ENCODE measurements at places on chromosomes 11 and 22.

DNA sequence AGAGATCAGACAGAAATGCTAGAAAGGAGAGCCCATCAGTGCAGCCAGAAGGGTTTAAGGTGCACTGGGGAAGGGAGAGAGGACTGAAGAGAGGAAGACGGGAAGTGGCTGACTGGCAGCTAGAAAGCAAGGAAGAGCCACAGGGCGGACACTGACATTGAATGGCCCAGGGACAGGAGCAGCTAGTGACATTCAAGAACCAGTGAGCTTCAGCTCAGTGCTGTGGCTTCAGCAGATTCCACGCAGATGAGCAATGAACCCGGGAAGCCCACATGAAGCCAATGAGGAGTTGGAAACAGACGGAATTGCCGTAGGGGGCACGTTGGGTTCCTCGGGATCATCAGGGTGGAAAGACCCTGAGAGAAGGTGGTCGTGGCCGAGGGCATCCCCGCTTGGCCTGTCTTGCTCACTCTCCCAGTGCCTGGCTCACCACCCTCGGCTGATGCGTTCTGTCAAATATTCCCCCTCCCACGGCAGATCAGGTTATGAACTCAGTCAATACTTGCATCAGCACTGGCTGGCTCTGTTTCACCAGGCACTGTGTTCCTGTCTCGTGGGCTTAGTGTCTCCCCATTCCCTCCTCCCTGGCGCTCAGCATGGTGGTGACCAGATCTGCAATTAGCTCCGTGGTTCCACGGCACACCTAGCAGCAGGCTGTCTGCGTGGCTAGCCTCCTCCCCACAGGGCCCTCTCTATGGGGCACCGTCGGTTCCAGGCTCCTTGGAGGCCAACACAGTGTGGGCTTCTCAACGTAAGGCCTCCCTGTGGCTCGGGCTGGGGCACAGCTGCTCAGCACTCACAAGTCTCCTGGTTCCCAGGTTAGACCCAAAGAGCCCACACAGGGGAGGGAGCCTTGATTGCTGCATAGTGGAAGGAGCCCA lies 145.5 kb downstream of the TRIM29 start:
- no peak for DNase-seq

GRCh38 chr22:27672721-27673418 lies 128.7 kb downstream of the MN1 start:
- DNase-seq = no peak

GRCh38 chr22:27507935-27508526 lies 293.5 kb downstream of the MN1 start:
- no peak for DNase-seq

- no peak for DNase-seq
These were observed 1152.4 kb downstream of the LRRC4C start for GRCh38 chr11:40306938-40307548.

GRCh38 chr22:48391171-48391711 lies 1436.4 kb downstream of the BRD1 start:
- no peak for DNase-seq

GRCh38 chr22:48208894-48209293 lies 1446.4 kb downstream of the TBC1D22A start:
- DNase-seq = no peak

- DNase-seq = peak; percentile 11
These were observed 1.9 kb downstream of the C11orf21 start for GRCh38 chr11:2299773-2300172.

GRCh38 chr11:119369132-119369925 lies 12.2 kb downstream of the USP2 start:
- DNase-seq = no peak
